ENCODE measurements at places on chromosomes 5 and 9. TPM values are rescaled to one million over a fixed set of nuclear protein-coding genes. Genes with fewer than 3 reads are reported as not detected.

The FAM221B gene
- not detected for total RNA-seq

The TNFSF15 gene
- 0.41 TPM for total RNA-seq

The ANKRD34B gene
- 0.07 TPM for total RNA-seq

The ARL14EPL gene
- 0.07 TPM for total RNA-seq

The IFNA2 gene
- total RNA-seq = not detected

The RLN1 gene
- not detected for total RNA-seq

The IL7R gene
- total RNA-seq = 0.79 TPM

The CARD9 gene
- 1.2 TPM for total RNA-seq

The C5orf63 gene
- total RNA-seq = 3.7 TPM

The EMB gene
- 5.4 TPM for total RNA-seq

The NPR3 gene
- 20.9 TPM for total RNA-seq

The ADAMTS19 gene
- not detected for total RNA-seq

The SLC23A1 gene
- 1.5 TPM for total RNA-seq

The GPR150 gene
- 0.07 TPM for total RNA-seq

The NRARP gene
- 5.9 TPM for total RNA-seq

The EPB41L4B gene
- total RNA-seq = 9.5 TPM

The HINT1 gene
- total RNA-seq = 496 TPM

The GFI1B gene
- total RNA-seq = not detected

The TSSK1B gene
- total RNA-seq = not detected

The PAIP2 gene
- total RNA-seq = 113 TPM

The TOR1B gene
- 21.0 TPM for total RNA-seq

The RANBP17 gene
- 3.1 TPM for total RNA-seq

The CERCAM gene
- 41.2 TPM for total RNA-seq

The ADAMTS16 gene
- total RNA-seq = 1.7 TPM

The AIF1L gene
- total RNA-seq = 1.3 TPM

The BNC2 gene
- 5.1 TPM for total RNA-seq

The PCDHB2 gene
- total RNA-seq = 4.1 TPM

The IFNK gene
- not detected for total RNA-seq

Measured in A549 treated with CpdA at 1 μM for 4 hours (cell line).